Spinal cord (tissue), 10 donors: ENCODE measurements at places on chromosomes 6 and 20. TPM values are rescaled to one million over a fixed set of nuclear protein-coding genes. Genes with fewer than 3 reads are reported as not detected.

Gene RBPJL
- 0.20 TPM for total RNA-seq

Gene PARD6B
- 5.0 TPM for total RNA-seq

Gene BPI
- 11.5 TPM for total RNA-seq

Gene OXT
- total RNA-seq = not detected

Gene TFAP2B
- 2.3 TPM for total RNA-seq

Gene C6orf118
- 20.7 TPM for total RNA-seq

Gene FLRT3
- total RNA-seq = 53.7 TPM

Gene CTNNBL1
- total RNA-seq = 35.5 TPM

Gene WFDC10B
- total RNA-seq = not detected

Gene GMEB2
- total RNA-seq = 5.9 TPM

Gene NFYA
- total RNA-seq = 21.8 TPM

Gene L3MBTL3
- total RNA-seq = 17.2 TPM
